Keratinocyte (primary cell): ENCODE measurements at places on chromosomes 7 and 10. TPM values are rescaled to one million over a fixed set of nuclear protein-coding genes. Genes with fewer than 3 reads are reported as not detected.

- no peaks in the 10 kb centered on the region for H3K4me1 ChIP-seq
- no peak overlapping the region for H3K27ac ChIP-seq
- no peak for DNase-seq
- no peaks in the 10 kb centered on the region for H3K36me3 ChIP-seq
- no peaks in the 10 kb centered on the region for H3K27me3 ChIP-seq
Observed at GRCh38 chr10:1495915-1496517, 241.3 kb downstream of the ADARB2 start.

Gene WEE2
- polyA plus RNA-seq: not detected in 3 replicates

DNA sequence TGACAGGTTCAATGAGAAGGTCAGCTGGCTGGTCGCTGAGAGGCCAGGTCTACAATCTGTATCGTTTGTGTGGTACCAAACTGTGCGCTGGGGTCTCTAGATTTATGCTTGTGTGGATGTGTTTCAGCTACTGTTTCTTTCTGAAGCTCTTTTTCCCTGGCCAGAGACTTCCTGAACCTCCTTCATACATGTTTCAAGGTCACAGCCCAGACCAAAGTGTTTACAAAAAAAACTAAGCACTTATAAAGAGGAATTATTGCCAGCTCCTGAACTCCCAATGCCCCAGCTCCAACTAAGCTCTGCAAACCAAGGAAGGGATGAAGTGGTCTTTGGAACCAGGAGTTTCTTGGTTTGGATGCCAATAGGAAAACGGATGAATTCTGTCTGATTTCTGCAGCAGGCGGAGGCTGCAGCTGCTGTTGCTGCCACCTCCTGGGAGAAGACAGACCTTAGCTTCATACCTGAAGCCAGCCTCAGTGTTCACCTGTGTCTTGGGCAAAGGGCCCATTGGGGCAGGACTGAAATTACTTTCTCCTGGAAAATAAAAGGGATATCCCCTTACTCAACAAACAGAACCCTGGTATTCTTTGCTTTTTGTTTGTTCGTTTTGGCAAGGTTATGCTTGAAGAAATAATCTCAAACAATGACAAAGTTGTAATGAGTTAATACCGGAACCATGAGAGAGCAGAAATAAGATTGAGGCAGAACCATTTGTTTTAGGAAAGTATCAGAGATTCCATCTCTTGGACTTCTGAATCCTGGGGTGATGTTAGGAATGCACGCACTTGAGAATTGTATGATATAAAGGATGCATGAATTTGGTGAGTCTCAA lies 24.6 kb upstream of the MKLN1 start:
- H3K27ac ChIP-seq: no peak overlapping the region
- H3K36me3 ChIP-seq: no peaks in the 10 kb centered on the region
- no peak overlapping the region for H3K4me3 ChIP-seq
- no peaks in the 10 kb centered on the region for H3K4me1 ChIP-seq
- no peak for DNase-seq

DNA sequence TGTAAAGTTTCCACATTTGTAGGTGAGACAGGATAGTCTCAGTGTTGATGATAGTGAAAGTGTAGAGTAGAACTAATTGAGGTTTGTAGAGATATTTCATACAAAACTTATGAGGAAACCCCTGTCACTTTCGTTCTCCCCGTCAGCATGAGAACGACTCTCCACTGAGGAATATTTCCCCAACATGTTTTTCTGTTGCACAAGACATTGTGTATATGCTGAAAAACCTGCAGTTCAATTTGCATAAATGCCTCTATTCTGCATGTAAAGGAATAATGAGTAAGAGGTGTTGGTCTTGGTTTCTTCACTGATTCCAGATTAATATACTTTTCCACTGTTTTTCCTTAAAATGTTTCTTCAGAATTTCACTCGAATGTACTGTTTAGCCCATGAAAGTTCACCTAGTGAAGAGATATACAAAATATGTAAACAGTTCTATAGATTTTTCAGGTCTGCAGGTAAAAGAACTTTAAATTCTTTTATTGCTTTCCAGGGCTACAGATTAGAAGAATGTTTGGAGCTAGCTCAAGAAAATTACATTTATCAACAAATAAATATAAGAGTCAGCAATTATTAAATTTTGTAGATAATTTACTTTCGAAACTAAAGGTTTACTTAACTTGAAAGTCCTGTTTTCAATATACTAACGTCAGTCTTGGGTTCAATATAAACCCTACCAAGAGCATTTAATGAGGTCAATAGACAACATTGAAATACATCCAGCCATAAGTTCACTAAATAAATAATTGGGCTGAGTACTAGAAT lies 37.2 kb downstream of the HEPACAM2 start:
- H3K36me3 ChIP-seq: no peaks in the 10 kb centered on the region
- peaks cover 19% of the 10 kb centered on the region for H3K27me3 ChIP-seq
- H3K4me1 ChIP-seq: peaks cover 18% of the 10 kb centered on the region
- no peak overlapping the region for H3K4me3 ChIP-seq

GRCh38 chr10:69842020-69842419 lies 40.3 kb downstream of the COL13A1 start:
- H3K27me3 ChIP-seq: no peaks in the 10 kb centered on the region
- H3K4me3 ChIP-seq: no peak overlapping the region

GRCh38 chr10:34666008-34666704 lies 148.9 kb downstream of the PARD3 start:
- H3K4me1 ChIP-seq: peaks cover 47% of the 10 kb centered on the region
- DNase-seq: peak; percentile 83
- peaks cover 2% of the 10 kb centered on the region for H3K36me3 ChIP-seq

DNA sequence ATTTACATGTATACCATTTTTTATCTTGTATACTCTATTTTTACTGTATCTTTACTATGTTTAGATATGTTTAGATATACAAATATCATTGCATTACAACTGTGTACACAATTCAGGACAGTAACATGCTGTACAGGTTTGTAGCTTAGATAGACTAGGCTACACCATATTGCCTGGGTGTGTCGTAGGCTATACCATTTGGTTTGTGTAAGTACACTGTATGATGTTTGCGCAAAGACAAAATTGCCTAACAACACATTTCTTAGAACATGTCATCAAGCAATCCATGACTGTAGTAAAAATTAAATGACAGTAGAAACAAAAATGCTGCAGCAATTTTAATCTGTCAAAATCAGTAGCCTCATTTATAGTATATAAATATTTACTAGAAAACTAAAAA lies 812.2 kb downstream of the GRM8 start:
- no peak overlapping the region for H3K27ac ChIP-seq
- H3K36me3 ChIP-seq: no peaks in the 10 kb centered on the region
- DNase-seq: no peak
- no peaks in the 10 kb centered on the region for H3K4me1 ChIP-seq
- H3K27me3 ChIP-seq: no peaks in the 10 kb centered on the region

GRCh38 chr10:3728563-3728962 lies 56.4 kb downstream of the KLF6 start:
- H3K4me3 ChIP-seq: no peak overlapping the region
- H3K27me3 ChIP-seq: no peaks in the 10 kb centered on the region
- H3K27ac ChIP-seq: no peak overlapping the region
- H3K4me1 ChIP-seq: peaks cover 2% of the 10 kb centered on the region
